ENCODE measurements at places on chromosomes 2 and 18.

DNA sequence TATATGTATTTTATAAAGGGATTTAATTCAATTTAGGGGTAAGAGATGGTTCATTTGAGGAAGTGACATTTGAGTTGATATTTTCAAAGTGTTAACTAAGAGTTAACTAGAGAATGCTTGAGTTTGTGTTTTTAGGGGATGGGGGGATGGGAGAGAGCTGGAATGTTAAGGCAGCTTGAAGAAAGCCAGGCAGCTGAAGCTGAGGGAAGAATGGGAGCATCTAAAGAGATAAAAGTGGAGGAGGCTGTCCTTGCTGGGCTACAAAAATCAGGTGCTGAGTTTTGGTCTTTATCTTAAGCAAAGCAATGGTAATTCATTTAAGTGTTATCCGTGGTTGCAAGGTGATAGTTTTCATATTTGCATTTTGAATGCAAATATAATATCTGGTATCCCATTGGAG, 9.2 kb downstream of the CHST9 start:
- no peak for DNase-seq

GRCh38 chr18:27959101-27959500, 217.8 kb downstream of the CDH2 start:
- no peak for DNase-seq

DNA sequence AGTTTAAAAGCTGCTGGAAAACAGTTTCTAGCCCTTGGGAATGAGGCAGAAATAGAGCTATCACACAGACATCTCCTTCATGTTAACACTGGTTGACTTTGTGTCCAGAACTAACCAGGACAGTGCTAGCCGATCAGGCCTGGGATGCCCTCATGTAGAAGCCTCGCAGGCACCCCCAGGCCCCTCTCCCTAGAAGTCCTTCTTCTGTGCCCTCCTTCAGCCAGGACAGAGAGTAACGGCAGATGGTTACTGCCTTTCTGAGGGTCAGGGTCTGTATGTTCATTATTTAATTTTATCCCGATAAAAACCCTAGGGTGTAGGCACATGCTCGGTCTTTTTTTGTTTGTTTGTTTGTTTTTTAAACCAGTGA, 10.7 kb upstream of the RPL31 start:
- DNase-seq = no peak

GRCh38 chr2:31170071-31170698, 31.9 kb upstream of the GALNT14 start:
- peak; percentile 64 for DNase-seq

GRCh38 chr2:5121121-5121520, 571.1 kb upstream of the SOX11 start:
- DNase-seq = no peak

DNA sequence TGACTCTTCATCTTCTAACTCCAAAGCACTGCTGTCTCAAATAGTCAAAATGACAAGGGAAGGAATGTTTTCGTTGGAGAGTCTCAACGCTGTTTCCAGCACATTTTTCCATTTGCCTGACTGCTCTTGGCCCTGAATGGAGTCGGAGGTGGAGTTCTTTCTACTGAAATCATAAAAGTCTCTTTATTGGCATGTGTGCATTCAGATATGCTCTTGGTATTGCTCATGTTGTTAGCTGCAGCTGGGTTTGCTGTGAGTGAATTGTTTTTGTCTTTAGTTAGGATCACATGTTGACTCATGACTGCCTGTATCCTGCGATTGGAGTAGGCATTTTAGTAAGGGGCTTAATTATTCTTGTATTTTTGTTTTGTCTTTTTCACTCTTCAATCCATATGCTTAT, 16.8 kb downstream of the TMEM17 start:
- DNase-seq = peak; percentile 77

DNA sequence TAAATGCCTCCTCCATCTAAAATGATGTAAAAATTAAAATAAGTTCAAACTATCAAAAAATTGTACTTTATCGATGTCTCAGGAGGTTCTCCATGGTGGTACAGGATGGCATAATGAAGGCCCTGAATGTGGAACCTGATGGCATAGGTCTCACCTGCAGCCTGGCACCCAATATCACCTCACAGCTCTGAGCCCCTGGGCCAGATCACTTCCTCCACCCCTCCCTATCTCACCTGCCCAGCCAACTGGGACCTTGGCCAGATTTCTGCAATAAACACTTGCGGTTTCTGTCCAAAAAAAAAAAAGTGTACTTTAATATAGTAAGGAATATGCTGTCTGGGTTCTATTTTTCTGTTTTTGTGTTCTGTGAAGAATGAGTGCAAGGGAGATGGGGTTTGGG, 6.7 kb upstream of the RBM45 start:
- no peak for DNase-seq

DNA sequence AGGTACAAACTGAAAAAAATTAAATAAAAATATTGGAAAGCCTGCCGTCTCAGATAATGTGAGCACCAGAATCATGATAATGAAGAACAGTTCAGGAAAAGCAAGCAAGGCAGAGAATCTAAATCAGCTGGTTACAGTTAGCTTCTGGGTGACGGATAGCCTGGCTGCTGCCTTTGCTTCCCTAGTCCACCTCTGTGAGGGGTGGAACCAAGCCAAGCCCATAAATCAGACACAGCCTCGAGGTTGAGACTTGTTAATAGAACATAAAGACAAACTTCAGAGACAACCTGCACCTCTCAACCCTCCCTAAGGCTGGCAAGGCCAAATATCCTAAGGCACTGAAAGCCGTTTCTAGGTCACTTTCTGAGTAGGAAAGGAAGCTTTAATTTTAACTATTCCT, 334.7 kb upstream of the SLC39A10 start:
- peak; percentile 36 for DNase-seq

GRCh38 chr2:216634370-216635148, 1.3 kb downstream of the IGFBP2 start:
- no peak for DNase-seq

- peak; percentile 56 for DNase-seq
Observed at GRCh38 chr2:233832414-233832813, 21.9 kb downstream of the HJURP start.

- DNase-seq = peak; percentile 19
Observed at GRCh38 chr2:124804014-124804940, 779.2 kb downstream of the CNTNAP5 start.

GRCh38 chr2:228444161-228444560, 262.7 kb upstream of the SPHKAP start:
- no peak for DNase-seq

GRCh38 chr2:112728029-112728362, 7.2 kb downstream of the NT5DC4 start:
- no peak for DNase-seq

DNA sequence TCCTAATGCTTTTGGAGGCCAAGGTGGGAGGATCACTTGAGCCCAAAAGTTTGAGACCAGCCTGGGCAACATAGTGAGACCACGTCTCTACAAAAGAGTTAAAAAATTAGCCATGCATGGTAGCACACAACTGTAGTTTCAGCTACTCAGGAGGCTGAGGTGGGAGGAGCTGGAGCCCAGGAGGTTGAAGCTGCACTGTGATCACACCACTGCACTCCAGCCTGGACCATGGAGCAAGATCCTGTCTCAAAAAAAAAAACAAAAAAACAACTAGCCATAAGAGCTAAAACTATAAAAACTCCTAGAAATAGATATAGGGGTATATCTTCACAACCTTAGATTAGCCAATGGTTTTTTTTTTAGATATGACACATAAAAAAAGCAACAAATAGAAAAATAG, 16.9 kb upstream of the COL6A3 start:
- no peak for DNase-seq

DNA sequence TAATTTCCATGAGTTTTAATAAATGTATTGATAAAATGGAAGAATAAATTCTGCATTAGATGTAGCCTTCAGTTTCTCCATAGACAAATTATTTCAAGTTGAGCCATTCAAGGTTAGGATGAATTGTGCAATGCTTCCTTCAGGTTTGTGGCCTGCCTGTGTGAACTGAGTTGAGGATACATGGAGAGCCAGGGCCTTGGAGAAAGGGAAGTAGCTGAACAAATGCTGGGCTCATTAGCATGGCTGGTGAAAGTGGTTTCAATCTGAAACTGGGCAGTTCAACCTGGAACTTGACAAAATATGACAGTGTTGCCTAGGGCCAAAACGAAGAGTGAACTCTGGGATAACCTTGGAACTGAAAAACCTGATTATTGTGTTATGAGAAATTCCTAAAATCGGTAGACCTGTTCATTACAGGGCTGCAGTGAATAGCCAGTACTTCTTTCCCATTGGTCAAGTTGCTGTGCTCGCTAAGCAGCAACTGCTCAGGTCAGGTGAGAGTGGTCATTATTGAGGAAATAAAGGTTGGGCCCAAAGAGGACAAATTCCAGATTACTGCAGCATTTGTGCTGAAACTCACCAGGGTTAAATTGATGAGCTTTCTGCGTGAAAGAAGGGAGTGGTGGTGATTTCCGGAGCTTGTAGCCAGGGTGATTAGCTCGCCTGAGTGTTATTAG, 12.7 kb downstream of the INPP1 start:
- DNase-seq = no peak

GRCh38 chr2:197498235-197498936, 1.3 kb downstream of the HSPD1 start:
- peak; percentile 20 for DNase-seq

- DNase-seq = no peak
Observed at GRCh38 chr18:44033144-44033701, 647.5 kb upstream of the SETBP1 start.

DNA sequence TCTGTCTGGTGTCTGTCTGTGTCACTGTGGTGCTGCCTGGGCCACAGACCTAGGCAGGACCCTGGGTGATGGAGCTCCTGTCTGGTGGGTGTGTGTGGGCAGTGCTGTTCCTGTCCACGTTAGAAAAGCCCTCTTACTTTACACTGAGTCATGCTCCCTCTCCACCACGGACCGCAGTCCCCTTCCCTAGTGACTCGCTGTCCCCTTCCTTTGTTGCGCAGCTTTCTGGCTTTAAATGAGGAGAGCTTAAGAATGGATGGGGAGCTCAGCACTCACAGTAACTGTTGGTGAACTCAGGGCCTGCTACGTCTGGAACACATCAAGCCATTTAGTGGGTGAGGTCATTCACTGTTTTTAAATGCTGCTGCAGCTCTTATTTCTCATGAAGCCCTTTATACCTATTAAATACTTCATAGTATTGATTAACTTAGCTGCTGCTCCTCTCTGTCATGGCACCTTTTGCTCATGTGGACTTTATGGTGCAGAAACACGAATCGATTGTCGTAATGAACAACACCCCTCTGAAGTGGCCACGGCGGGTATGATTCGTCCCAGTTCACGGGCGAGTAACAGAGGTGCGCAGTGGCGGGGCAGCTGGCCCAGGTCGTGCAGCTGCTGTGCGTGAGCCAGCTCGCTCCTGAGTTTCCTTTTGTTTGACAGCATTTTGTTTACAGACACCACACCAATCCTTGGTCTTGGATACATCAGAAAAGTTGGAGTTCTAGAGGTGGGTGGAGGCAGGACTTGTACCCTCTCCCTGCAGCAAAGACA, 100.4 kb downstream of the LDLRAD4 start:
- peak; percentile 17 for DNase-seq

GRCh38 chr2:235634435-235635158, 140.8 kb downstream of the AGAP1 start:
- DNase-seq = peak; percentile 77

DNA sequence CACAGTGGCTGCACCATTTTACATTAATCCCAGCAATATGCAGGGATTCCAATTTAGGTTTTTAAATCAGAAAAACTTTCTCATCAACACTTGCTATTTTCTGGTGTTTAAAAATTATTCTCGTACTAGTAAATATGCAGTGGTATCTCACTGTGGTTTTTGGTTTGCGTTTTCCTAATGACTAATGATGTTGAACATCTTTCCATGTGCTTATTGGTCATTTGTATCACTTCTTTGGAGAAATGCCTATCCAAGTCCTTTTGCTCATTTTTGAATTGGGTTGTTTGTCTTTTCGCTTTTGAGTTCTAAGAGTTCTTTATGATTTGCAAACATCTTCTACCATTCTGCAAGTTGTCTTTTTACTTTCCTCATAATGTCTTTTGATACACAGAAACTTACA, 62.1 kb upstream of the TCF7L1 start:
- peak; percentile 30 for DNase-seq

- DNase-seq = peak; percentile 95
Observed at GRCh38 chr2:172995323-172996244, 80.1 kb upstream of the MAP3K20 start.

DNA sequence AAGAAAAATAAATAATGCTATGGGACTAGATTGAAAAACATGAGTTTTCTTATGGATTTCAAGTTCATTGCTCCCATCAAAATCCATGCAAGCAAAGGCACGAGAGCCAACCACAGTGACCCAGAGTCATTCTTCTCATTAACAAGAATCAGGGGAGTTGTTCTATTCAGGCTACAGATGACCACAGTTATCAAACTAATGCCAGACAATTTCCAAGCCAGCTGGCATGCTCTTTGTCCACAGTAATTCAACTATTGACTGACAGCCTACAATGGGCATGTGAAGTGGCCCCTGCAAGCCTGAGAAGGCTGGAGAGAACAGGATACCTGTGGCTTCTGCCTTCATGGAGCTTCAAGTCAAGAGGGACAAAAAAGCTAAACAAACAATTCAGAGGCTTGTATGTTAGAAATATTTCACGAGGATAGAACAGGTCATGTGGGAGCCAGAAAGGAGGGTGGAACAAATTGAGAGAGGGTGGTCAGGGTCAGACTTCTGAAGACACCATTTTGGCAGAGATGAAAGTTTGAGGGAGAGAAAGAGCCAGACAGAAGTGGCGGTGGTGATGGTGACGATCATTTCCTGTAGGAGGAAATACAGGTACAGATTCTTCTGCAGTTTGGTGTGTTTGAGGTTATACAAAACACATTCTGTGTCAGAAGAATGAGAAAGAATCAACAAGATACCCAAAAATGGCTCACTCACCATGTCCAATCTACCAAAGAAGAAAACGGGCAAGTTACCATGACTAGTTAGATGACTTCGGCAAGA, 732.4 kb downstream of the RNF144A start:
- DNase-seq = no peak

- DNase-seq = no peak
Observed at GRCh38 chr18:67553437-67553836, 36.9 kb upstream of the DSEL start.

DNA sequence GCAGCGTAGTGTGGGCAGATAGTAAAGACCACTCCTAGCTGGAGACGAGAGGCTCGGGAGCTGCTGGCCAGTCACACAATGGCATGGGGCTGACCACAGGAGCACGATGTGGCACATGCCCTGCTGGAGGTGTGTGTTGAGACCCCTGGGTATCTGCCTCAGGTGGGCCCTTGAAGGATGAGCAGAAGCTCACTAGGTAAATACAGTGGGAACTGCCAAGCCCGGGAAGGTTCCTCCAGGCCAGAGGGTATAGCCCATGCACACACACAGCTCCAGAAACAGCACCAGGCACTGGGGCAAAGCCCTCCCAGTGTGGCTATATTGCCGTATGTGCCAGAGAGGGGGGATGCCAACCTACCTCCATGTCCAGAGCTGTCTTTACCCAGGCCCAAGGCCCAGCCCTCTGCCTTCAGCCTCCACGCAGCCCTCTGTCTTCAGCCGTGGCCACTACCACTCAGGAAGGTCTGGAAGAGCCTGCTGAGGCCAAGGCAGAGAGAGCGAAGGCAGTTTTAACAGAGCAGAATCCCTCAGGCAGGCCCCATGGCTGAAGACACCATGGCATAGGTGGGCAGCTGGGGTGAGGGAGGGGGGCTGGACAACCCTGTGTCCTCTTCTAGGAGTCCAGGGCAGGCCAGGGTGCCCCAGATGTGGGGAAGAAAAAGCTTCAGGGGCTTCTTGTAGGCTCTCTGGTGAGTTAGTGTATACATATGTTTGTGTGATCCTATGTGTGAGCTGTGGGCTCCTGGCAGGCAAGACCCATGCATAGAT, 7.0 kb upstream of the ARID5A start:
- DNase-seq = no peak

- no peak for DNase-seq
Observed at GRCh38 chr2:203705178-203705577, 1.3 kb upstream of the CD28 start.

GRCh38 chr18:61765097-61765496, 127.7 kb downstream of the RNF152 start:
- DNase-seq = peak; percentile 88

Measured in fibroblast of skin of right biceps (primary cell).